Kasumi-1 (cell line): ENCODE measurements at places on chromosomes 7 and 10.

DNA sequence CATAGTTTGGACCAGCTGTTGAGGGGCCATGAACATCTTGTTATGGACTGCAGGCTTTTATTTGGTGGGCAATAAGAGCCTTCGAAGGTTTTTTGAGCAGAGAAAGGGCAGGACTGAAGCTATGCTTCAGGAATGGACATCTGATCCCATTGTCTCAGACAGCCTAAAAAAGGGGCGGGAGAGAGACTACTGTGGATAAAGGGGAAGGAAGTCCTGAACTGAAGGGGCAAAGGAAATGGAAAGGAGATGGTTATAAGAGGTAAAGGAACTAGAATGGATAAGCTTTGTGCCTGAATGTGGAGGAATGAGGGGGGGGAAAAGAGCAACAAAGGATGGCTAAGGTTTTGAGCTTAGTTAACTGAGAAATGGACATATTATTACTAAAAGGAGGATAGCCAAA is 172.5 kb downstream of the SKAP2 start:
- peak; percentile 80 for DNase-seq

- no peak for DNase-seq
These were observed 287.9 kb upstream of the NEBL start for GRCh38 chr10:21184984-21185383.

DNA sequence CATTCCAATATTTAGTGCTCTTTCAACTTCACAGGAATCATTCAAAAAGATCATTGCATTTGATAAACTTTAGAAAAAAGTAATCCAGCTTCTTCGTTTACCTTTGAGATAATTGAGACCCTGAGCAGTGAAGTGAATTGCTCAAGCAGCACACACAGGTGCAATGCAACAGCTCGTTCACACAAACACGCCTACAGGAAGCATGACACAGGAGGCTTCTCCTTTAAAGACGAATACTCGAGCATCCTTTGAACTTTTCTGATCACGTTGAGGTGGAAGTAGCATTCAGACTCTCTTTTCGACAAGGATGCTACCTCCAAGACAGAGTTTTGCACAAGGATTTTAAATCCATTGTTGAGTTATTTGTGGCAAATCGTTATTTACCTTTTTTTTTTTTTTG is 18.0 kb upstream of the RSU1 start:
- no peak for DNase-seq

DNA sequence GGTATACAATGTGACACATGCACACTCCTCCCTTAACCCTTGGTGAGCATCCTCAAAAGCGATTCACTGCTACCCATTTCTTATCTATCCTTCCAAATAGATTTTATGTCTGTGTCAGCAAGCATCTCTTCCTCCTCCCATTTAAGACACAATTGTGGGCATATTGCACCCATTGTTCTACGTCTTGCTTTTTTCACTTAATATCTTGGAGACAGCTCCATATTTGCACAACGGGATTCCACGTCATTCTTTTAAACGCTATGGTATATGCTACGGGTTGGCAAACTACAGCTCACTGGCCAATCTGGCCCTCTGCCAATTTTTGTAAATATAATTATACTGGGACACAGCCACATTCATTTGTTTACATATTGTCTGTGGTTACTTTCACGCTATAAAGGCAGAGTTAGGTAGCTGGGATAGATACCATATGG is 88.6 kb downstream of the RNF216 start:
- DNase-seq = no peak

- DNase-seq = no peak
These were observed 127.9 kb upstream of the AKR1E2 start for GRCh38 chr10:4698075-4698474.

DNA sequence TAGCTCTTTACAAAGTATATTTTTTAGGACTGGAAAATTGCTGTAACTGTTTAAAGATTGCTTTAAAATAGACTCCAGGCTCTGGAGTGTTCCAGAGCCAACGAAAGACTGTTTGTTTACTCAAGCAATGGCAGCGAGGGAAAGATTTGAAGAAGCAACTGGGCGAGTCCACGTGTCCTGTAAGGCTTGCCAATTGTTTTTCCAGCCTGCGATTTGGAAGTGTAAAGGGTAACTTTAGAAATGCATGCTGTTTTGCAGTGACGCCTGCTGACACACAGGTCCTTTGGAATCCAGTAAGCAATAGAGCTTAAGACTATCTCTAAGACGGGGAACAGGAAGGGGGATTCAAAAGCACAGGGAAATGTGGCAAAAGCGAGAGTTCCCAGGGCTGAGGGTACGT is 55.8 kb downstream of the TACC2 start:
- no peak for DNase-seq

GRCh38 chr7:91351374-91351773 is 87.1 kb downstream of the FZD1 start:
- no peak for DNase-seq

GRCh38 chr10:132929480-132929879 is 12.9 kb downstream of the CFAP46 start:
- no peak for DNase-seq

DNA sequence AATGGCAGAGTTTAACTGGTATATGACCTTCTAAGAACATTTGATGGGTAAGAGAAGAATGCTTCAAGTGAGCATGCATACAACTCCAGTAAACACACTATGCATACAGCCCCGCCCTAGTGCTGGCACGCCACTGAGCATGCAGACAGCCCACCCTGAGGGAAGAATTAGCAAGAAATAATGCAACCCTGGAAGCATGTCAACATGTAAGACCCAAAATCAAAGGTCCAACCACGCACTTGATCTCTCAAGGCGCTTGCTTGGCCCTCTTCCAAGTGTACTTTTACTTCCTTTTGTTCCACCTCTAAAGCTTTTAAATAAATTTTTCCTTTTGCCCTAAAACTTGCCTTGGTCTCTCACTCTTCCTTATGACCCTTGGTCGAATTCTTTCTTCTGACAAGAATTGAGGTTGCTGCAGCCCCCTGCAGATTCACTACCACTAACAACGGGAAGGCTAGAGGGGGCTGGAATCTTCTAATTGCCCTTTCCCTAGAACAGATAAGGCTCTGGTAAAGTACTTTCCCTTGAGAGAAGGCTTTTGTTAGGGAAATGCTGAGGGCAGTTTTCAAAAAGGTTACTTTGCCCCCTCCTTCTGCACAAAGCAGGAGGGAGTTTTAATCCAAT is 3.4 kb downstream of the FAM24B start:
- DNase-seq = no peak

DNA sequence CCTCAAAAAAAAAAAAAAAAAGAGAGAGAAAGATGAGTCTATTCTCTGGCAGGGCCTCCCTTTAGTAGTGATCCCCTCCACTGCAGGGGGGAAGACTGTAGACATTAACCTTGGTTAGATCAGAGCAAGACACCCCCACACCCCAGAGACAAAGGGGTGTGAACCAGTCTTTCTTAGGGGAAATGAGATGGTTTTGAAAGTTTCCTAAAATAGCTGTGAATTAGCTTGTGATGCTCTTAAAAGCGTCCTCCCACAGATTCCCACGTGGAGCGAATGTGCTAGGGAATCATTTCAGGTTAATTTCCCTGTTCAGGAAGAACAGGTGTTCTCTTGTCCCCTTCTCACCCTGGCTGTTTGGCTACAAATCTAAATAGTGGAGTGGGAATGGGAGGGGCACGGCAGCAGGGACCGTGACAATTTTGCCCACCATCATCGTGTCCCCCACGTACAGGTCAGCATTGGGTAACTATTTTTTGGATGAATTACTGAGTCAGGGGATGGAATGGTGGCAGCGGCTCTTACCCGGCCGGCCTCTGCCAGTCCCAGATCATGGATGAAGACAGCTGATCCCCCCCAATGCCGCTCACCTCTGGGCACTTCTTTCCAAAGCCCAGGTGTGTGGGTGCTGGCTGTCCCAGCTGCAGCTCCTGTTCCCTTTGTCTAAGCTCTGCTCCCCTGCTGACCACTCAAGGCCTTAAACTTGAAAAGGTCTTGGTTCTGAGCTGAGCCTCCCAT is 152.9 kb downstream of the CCDC3 start:
- no peak for DNase-seq

DNA sequence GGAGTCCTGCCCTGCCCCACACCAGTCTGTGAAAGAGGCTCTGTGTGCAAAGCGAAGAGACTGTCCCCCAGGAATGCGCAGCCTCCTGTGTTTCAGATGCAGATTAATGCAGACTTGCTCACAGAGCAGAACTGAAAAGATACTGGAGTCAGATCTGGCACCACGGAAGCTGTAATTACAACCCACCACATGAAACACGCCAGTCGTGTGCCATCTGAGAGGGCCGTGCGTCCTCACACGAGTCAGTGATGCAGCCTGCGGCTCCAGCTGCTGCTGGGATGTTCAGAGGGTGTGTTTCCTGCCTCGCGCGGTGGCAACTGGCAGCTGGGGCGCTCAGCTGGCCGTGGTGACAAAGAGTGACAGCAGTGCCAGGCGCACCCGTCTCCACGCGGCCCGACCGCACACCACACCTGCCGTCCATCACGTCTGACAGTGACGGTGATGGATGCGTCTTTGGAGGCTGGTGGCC is 50.0 kb downstream of the NKX6-2 start:
- DNase-seq = no peak

GRCh38 chr10:1037098-1037497 is 11.4 kb upstream of the IDI2 start:
- DNase-seq = no peak

DNA sequence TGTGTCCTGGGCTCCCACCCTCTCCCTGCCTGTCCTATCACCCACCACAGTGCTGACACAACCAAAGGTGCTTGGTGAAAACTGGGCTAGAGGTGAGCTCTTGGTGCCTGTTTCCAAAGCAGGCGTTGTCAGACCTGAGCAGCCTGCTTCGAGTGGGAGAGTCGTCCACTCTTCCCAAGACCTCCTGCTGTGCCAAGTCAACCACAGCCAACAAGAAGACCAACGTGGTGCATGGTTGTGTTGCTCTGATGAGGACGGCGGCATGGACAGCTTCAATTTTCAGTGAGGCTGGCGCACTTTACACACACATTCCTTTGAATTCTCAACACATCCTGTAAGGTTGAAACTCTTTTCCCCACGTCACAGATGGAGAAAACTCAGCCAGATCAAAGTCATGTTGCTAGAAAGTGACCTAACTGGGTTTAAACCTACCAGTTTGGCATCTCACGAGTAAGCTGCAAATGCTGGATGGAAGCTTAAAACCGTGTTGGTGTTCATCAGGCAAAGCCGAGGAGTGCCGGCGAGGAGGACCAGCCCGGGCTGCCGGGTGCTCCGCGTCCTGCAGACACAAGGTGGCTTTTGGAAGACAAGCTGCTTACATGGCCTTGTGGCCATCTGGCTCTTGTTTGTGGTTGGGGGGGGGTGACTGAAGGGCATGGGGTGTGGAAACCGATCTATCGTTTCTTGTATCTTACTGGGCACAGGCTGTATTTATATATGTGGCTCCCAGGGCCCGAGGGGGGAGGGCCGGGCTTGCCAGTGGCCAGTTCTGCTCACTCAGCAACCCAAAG is 39.3 kb downstream of the INSIG1 start:
- DNase-seq = no peak

- no peak for DNase-seq
These were observed 65.3 kb downstream of the RELN start for GRCh38 chr7:103924184-103924583.

DNA sequence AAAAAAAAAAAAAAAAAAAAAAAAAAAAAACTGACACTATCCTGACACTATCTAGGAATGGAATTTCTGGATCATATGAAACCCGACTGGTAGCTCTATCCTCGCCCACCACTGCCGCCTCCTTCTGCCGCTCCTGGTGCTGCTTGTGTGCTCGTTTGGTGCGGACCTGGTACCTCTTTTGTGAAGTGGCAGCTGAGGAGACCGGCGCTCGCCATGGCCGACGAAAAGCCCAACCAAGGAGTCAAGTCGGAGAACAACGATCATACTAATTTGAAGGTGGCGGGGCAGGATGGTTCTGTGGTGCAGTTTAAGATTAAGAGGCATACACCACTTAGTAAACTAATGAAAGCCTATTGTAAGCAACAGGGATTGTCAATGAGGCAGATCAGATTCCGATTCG is 130.6 kb downstream of the SEPTIN14 start:
- DNase-seq = no peak

- peak; percentile 68 for DNase-seq
These were observed 127.8 kb upstream of the ZNF746 start for GRCh38 chr7:149625340-149625946.

DNA sequence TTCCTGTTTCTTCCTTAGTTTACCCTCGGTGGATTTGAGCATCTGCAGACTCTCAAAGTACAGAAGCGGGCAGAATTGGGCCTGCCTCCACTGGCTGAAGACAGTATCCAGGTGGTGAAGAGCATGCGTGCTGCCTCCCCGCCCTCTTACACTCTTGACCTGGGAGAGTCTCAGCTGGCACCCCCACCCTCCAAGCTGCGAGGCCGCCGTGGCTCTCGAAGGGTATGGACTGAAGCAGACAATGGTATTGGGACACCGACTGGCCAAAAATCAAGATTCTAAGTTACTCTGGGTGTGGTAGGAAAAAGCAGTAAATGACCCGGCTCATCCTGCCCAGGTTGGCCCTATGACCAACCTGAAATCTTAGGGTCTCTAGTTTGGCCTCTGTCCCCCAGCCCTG is 22.2 kb downstream of the STRIP2 start:
- DNase-seq = no peak

DNA sequence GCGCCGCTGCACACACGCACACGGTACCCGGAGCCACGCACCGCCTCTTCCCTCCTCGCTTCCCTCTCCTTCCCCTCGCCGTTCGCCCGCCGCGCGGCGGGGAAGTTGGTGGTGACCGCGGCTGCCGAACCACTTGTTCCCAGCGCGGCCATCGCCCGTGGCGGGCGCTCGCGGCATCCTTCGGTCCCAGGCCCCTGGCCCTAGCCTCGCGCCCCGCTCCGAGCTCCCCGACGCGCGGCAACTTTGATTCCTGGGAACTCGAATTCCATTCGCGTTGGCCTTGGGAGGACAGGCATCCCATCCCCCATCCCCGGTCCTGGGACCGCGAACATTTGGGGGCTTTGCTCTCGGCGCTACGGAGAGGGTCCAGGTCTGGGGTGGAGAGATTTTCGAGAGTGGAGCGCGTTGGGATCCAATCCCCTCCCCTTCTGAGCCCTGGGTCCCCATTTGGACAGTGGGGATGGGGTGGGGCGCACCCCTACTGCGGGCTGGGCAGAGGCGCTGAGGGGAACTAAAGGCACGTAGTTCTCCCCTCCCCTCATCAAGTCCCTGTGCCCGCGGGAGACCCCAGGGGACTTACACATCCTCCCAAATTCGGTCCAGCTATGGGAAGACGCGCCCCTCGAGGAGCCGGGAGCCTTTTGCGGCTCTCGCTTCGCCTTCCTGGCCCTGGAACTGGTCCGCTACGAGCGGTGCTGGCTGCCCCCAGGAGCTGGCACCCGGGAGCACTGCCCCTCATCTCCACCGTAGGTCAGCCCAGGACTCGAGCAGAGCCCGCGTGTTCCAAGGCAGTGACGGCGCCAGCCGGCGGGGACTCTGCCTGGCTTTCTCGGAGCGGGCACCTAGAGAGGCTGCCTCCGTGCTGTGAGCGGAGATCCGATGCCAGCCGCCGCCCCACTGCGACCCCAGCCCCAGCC is 834 bp downstream of the CDH23 start:
- DNase-seq = no peak

- no peak for DNase-seq
These were observed 17.5 kb downstream of the RCC1L start for GRCh38 chr7:75055830-75056772.

DNA sequence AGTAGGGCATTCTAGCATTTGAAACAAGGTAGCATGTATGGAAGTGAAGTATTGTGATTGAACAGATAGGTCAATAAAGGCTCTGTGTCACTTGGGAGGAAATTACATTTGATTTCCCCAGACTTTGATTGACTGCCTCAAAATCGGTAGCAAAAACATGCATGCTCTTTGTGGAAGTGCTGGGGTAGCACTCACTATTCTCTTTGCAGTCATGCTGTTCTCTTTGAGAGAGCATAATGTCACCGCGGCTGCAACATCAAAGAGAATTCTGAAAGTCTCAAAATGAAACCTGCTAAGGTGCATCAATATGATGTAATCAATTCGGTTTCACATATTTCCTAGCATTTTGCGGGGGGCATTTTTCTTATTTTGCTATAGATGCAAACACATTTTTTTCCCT is 64.2 kb downstream of the ARMC3 start:
- no peak for DNase-seq
